Hippocampal formation (tissue), 2 donors: ENCODE measurements at places on chromosomes 16 and 17.

- DNase-seq, result no peak
These were observed 13.2 kb upstream of the ASGR1 start for GRCh38 chr17:7192271-7192937.

- DNase-seq, result peak; percentile 19
These were observed 3.0 kb upstream of the QPRT start for GRCh38 chr16:29675811-29676643.

- DNase-seq, result no peak
These were observed 11.2 kb downstream of the METTL22 start for GRCh38 chr16:8632675-8633182.

- DNase-seq, result no peak
These were observed 52.4 kb downstream of the ANKRD11 start for GRCh38 chr16:89437991-89438390.

DNA sequence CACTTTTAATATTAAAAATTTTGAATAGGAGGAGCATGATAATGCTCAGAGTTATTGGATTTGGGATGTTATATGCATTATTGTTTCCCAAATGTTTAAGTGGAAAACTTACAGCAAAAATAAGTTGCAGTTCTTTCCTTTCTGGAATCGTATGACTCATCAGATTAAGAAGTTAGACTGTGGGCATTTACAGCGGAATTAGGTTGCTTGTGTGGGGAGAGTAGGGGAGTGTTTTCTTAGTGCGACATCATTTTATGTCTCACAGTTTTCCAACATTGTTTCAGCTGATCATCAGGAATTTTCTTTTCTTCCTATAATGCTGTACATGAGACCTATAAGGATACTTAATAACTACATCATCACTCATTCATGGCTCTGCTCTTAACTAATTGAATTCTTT, 1631.8 kb downstream of the CDH8 start:
- DNase-seq, result no peak

DNA sequence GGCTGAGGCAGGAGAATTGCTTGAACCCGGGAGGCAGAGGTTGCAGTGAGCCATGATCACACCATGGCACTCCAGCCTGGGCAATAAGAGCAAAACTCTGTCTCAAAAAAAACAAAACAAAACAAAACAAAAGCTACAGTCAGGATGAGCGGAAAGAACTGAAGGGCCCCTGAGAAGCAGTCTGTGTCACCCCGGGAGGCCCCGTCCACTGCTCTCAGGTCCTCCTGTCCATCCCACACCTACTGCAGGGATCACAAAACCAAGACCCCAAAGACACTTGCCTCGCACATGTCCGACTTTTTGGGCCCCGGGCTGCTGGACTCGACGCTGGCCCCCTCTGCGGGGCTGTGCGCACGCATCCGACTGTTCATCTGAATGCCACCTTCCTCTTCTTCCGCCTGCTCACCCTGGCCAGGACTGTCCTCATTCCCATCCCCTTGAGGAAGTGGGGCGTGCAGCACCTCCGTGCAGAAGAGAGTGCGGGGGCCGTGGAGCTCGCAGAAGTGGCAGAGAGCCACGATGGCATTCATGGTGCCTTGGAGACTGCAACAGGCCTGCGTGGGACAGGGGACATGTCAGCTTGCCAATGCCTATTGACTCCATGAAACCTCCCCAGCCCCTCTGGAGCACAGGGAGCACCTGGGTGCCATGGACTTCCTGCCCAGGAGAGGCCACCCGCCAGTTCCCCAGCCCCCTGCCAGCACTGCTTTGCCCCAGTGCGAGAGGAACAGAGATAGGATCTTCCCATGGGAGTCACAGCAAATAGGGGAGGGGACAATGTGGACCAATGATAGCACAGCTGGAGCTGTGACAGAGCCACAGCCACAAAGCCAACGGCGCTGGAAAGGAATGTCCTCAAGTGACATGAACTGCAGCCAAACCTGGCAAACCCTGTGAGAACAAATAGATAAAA, 9.1 kb downstream of the FLCN start:
- no peak for DNase-seq

DNA sequence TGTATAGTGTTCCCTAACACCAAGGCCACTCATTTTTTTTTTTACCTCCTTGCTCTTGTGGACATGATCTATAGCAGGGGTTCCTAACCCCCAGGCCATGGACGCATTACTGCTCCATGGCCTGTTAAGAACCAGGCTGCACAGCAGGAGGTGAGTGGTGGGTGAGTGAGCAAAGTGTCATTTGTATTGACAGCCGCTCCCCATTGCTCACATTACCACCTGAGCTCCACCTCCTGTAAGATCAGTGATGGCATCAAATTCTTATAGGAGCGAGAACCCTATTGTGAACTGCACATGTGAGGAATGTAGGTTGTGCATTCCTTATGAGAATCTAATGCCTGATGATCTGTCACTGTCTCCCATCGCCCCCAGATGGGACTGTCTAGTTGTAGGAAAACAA, 342.0 kb downstream of the SOX9 start:
- DNase-seq, result no peak

GRCh38 chr17:1362964-1363363, 37.1 kb downstream of the YWHAE start:
- no peak for DNase-seq

DNA sequence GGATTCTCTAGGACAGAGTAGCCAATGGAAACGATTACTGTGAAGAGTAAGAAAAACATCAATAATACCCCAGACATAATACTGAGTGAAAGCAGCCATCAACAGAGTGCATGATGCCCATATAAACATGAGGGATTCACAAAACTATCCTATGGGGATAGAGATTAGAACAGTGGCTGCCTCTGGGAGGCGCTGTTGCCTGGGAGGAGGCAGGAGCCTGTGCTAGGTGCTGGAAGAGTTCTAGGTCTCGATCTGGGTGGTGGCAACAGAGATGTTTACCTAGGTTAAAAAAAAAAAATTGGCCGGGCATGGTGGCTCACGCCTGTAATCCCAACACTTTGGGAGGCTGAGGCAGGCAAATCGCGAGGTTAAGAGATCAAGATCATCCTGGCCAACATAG, 7.9 kb downstream of the FA2H start:
- DNase-seq, result no peak

GRCh38 chr16:57427824-57428223, 19.4 kb downstream of the CIAPIN1 start:
- no peak for DNase-seq

GRCh38 chr17:53472586-53472985, 350.1 kb upstream of the KIF2B start:
- no peak for DNase-seq

- DNase-seq, result no peak
These were observed 191.6 kb upstream of the GSE1 start for GRCh38 chr16:85421338-85422195.

GRCh38 chr17:31314782-31315100, 887 bp upstream of the EVI2B start:
- no peak for DNase-seq

- DNase-seq, result no peak
These were observed 4.0 kb upstream of the BAIAP2 start for GRCh38 chr17:81030741-81031565.

DNA sequence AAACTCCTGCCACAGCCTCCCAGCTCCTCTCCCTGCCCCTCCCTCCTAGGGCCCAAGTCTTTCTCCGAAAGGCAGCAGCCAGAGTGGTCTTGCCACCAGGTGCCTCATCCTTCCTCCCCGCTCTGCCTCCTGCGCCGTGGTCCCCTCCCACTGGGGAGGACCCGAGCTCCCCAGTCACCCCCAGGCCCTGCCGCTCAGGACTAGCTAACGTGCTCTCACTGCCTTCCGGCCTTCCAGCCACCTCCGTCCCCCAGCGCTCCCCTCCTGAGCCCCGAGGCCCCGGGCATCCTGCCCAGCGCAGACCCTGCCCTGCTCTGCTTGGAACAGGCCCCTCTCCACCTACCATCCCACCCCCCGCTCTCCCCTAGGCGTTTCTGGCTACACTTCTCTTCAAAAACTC, 19.4 kb upstream of the COL1A1 start:
- no peak for DNase-seq

GRCh38 chr16:59324462-59324861, 590.3 kb upstream of the GOT2 start:
- DNase-seq, result no peak

- DNase-seq, result peak; percentile 16
These were observed 12.1 kb downstream of the CD300A start for GRCh38 chr17:74478420-74479100.

GRCh38 chr17:44284024-44284400, 16.1 kb upstream of the SLC4A1 start:
- no peak for DNase-seq

DNA sequence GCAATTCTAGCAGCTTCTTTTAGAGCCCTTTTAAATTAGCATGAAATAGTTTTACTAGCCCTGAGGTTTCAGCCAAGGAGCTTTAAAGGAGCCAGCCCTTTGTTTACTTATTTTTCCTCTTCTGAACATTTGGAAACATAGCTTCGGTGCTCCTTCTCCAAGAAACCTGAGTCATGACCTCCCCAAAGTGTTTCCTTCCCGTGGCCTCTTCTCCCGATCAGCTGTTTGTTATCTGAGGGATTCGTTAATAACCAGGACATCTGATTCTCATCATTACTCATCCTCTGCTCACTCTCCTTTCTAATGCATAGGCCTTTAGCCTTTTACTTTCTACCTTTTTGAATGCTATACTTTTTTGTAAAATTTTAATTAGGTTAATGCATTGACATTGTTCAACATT, 204.5 kb downstream of the WWOX start:
- DNase-seq, result no peak

DNA sequence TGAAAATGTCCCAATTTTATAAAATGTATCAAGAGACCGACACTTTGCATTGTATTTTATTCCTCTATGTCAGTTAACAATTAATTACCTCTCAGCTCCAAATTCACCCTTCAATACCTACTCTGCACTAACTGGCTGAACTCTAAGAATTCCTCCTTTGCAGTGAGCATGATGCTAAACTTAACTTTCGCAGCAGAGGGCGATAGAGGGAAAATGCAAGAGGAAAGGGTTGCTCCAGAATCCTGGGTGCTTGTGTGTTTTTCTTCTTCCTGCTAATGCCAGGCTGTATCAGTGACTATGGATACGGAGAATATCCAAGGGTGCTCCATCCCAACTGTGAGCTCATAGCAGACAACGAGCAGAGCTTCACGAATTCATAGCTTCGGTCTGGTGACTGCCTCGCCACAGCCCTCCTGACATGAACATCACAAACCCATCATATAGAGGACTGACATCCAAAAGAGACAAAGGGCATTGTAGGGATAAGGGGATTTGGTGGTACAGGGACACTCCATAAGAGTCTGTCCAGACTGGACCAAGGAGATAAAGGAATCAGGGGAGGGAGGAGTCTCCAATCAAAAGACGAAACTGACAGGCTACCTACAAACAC, 172.9 kb downstream of the STX8 start:
- no peak for DNase-seq

- no peak for DNase-seq
These were observed 445.7 kb downstream of the TOX3 start for GRCh38 chr16:52101246-52101645.

GRCh38 chr16:48813485-48813884, 203.5 kb upstream of the N4BP1 start:
- no peak for DNase-seq

DNA sequence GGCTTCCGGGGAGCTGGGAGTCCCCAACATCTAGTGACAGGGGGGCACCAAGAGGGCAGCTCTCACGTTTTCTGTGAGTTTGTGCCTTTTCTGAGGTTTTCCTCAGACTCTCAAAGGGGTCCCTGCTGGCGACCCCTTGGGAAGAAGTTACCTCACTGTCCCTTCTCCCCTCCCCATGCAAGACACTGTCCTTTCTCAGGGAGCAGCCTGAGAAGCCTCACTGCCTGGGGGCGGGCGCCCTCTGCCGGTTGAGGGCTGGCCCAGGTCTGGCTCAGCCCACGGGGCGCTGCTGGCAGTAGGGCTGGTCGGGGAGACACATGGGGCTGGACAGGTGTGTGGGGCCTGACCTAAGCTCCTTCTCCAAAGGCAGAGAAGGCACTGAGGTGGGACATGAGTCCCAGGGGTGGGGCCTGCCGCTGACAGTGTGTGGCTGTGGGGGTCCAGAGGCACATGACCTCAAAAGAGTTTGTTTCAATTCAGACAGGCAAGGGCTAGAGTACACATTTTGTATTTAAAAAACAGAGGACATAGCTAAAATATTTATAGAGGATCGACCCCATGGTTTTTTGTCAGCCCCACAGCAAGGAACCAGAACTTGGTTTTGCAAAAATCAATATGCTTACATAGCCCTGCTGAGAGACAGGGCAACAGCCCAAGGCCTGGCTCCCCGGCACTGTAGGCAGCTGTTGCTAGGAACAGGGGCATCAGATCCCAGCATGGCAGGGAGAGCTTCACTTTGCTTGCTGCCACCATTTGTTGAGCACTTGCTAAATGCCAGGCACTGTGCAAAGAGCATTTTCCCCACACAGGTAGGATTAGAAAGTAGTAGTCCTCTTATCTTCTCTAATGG, 18.5 kb upstream of the ALDH3A1 start:
- DNase-seq, result peak; percentile 64

GRCh38 chr17:33463887-33464286, 170.8 kb upstream of the ASIC2 start:
- DNase-seq, result no peak

GRCh38 chr16:87470332-87470731, 22.5 kb downstream of the ZCCHC14 start:
- no peak for DNase-seq

GRCh38 chr17:39305978-39306377, 80.2 kb upstream of the STAC2 start:
- DNase-seq, result no peak

- no peak for DNase-seq
These were observed 132.8 kb downstream of the SEC14L1 start for GRCh38 chr17:77273397-77274085.

- no peak for DNase-seq
These were observed 388.5 kb upstream of the CA10 start for GRCh38 chr17:52546990-52547389.

GRCh38 chr17:19727501-19728078, 11.2 kb upstream of the SLC47A2 start:
- DNase-seq, result peak; percentile 97

DNA sequence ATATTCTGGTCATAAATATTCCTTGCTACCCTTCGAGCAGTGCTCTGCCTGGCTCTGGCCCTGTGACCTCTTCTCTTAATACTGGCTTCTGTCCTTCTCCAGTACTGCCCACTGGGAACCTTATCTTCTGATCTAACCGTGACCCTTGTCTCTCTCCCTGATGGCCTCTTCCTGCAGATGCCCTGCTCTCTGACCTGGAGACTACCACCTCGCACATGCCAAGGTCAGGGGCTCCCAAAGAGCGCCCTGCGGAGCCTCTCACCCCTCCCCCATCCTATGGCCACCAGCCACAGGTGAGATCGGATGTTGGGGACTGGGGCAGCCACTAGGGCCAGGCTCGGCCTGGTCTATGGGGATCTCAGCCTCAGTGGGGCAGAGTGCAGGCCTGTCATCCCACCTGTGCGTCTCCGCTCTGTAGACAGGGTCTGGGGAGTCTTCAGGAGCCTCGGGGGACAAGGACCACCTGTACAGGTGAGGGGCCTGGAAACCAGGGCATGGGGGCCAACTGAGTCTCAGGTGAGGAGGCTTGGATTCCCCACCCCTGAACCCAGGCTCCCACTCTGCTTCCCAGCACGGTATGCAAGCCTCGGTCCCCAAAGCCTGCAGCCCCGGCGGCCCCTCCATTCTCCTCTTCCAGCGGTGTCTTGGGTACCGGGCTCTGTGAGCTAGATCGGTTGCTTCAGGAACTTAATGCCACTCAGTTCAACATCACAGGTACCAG, 1.5 kb downstream of the TGFB1I1 start:
- DNase-seq, result no peak
